ENCODE measurements at places on chromosomes 3 and 15. TPM values are rescaled to one million over a fixed set of nuclear protein-coding genes. Genes with fewer than 3 reads are reported as not detected.

- no peaks in the 10 kb centered on the region for H3K36me3 ChIP-seq
- H3K27me3 ChIP-seq = no peaks in the 10 kb centered on the region
- no peak for DNase-seq
- H3K4me1 ChIP-seq = no peaks in the 10 kb centered on the region
- H3K27ac ChIP-seq = no peak overlapping the region
- H3K4me3 ChIP-seq = no peak overlapping the region
Observed at GRCh38 chr3:62462104-62462762, 88.9 kb upstream of the FEZF2 start.

Gene TM2D3
- 44.3 TPM for total RNA-seq

GRCh38 chr15:85609492-85609891, 185.2 kb downstream of the KLHL25 start:
- H3K27ac ChIP-seq = no peak overlapping the region
- DNase-seq = no peak
- H3K4me1 ChIP-seq = peaks cover 26% of the 10 kb centered on the region
- H3K4me3 ChIP-seq = no peak overlapping the region

DNA sequence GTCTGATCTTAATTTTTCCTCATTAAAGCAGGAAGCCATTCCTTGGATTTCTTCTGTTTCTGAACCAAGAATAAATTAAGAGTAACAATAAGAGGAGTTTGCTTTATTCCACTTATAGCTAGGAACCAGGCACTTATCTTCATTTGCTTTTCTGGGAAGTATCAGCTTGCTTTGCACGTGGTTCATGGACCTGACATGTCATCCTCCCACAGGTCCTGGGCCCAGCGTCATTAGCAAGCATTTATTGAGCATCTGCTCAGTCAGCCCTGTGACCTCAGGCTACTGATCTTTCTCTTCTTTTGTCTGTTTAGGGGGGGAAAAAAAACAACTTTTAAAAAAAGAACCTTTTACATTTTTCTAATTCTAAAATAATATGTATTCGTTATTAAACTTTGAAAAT, 34.7 kb upstream of the CRTC3 start:
- no peak overlapping the region for H3K4me3 ChIP-seq
- no peaks in the 10 kb centered on the region for H3K27me3 ChIP-seq
- H3K27ac ChIP-seq = no peak overlapping the region

DNA sequence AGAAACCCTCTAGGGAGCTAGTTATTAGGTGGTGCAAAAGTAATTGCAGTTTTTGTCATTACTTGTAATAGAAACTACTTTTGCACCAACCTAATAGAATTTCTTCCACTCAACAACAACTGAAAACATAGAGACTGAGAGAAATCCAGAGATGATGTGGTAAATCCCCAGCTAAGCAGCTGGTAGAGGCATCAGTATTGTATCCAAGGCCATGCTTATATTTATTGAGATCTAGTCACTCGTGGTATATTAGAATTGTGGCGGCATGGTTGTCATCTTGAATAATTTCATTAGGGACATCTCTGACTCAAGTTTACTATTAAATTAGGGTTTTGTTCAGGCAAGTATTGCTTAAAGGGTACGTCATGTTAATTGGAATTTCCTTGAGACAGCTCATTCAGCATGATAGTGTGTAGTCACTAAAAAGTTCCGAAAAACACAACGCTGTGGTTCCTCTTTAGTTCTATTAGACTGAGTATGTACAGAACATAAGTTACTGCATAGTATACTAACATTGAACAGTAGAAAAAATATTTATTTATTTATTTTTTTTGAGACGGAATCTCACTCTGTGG, 35.3 kb downstream of the PAK2 start:
- no peak for DNase-seq
- H3K27ac ChIP-seq = no peak overlapping the region
- H3K4me3 ChIP-seq = no peak overlapping the region

DNA sequence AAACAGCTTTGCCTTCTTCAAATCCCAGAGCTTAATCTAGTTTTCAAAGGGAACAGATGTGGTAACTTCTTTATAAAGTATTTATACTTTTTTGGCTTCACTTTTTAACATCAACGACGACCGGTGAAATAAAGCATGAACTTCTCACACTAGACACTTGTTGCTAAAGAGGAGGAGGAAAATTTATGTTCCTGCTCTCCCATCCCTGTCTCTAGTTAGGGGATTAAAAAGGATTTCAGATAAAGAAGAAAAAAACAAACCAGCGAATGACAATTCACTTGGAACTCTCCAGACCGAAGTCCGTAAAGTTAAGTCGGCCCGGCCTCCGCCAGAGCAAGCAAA, 672 bp downstream of the NEDD4 start:
- peak overlapping the region; percentile 96 for H3K27ac ChIP-seq
- peaks cover 16% of the 10 kb centered on the region for H3K4me1 ChIP-seq

DNA sequence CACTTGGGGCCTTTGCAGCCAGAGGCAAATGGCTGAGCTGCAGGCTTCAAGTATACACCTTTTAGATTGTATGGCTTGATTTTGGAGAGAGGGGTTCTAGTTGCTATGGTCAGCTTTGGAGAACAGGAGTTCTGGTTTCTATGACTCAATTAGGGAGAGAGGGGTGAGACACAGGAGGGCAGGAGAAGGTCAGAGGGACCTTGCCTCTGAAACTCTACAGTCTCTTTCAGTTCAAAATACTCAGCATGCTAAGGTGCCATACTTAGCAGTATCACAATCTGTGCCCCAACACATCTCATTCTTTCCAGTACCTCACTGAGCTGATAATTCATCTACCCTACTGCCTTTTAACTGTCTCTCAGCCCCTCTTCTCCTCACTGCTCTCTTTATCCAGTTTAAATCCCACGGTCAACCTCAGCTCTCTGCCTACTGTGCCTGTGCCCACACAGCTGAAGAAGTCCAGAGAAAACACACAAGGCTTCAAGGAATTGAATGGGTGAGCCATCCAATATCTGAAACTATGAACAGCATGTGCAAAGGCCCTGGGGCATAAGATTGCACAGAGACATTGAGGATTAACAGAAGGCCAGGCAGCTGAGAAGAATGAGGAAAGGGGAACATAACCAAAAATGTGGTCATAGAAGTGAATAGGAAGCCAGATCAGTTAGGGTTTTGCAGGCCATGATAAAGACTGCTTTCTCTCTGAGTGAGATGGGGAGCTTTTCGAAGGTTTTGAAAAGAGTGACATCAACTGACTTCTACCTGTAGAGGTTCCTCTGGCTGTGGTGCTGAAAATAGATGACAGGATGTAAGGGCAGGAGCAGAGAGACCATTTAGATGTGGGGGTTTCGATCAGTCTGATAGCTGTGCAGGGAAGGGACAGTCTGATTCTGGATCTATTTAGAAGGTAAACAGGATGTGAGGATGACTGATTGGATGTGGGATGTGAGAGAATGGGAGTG, 54.5 kb upstream of the C3orf80 start:
- H3K4me1 ChIP-seq = no peaks in the 10 kb centered on the region
- no peak overlapping the region for H3K4me3 ChIP-seq
- no peaks in the 10 kb centered on the region for H3K36me3 ChIP-seq
- H3K27ac ChIP-seq = no peak overlapping the region
- DNase-seq = no peak

- H3K36me3 ChIP-seq = peaks cover 5% of the 10 kb centered on the region
- no peak overlapping the region for H3K27ac ChIP-seq
- H3K4me1 ChIP-seq = no peaks in the 10 kb centered on the region
- H3K4me3 ChIP-seq = no peak overlapping the region
- H3K27me3 ChIP-seq = no peaks in the 10 kb centered on the region
Observed at GRCh38 chr3:12508291-12508700, 24.0 kb downstream of the TSEN2 start.

Gene AADACL2
- not detected for total RNA-seq

- DNase-seq = peak; percentile 62
- no peak overlapping the region for H3K27ac ChIP-seq
- H3K4me3 ChIP-seq = no peak overlapping the region
- H3K27me3 ChIP-seq = no peaks in the 10 kb centered on the region
- peaks cover 3% of the 10 kb centered on the region for H3K4me1 ChIP-seq
Observed at GRCh38 chr3:184472723-184473428, 88.7 kb upstream of the EPHB3 start.

Gene SLTM
- total RNA-seq = 72.7 TPM

Gene SCG5
- 4.9 TPM for total RNA-seq

Gene MED12L
- 0.82 TPM for total RNA-seq

DNA sequence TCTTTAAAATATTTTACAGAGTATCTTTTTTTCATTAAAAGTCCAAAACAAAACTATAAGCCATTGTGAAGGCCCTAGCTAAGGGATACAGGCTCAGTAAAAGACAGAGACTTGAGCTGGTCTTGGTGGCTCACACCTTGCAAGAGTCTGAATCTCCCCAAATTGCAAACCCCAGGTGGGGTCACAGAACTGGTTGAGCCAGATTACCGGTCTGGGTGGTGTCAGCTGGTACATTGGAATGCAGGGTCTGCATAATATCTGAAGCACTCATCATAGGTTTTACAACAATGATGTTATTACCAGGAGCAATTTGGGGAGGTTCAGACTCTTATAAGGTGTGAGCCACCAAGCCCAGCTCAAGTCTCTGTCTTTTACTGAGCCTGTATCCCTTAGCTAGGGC, 201.2 kb upstream of the ARPP21 start:
- H3K27me3 ChIP-seq = no peaks in the 10 kb centered on the region
- no peak overlapping the region for H3K27ac ChIP-seq
- H3K4me1 ChIP-seq = no peaks in the 10 kb centered on the region
- DNase-seq = no peak

Gene PLSCR5
- not detected for total RNA-seq

GRCh38 chr15:70474471-70475406, 288.6 kb downstream of the UACA start:
- H3K27me3 ChIP-seq = peaks cover 2% of the 10 kb centered on the region
- no peak overlapping the region for H3K4me3 ChIP-seq
- DNase-seq = peak; percentile 41
- no peak overlapping the region for H3K27ac ChIP-seq
- H3K36me3 ChIP-seq = no peaks in the 10 kb centered on the region

DNA sequence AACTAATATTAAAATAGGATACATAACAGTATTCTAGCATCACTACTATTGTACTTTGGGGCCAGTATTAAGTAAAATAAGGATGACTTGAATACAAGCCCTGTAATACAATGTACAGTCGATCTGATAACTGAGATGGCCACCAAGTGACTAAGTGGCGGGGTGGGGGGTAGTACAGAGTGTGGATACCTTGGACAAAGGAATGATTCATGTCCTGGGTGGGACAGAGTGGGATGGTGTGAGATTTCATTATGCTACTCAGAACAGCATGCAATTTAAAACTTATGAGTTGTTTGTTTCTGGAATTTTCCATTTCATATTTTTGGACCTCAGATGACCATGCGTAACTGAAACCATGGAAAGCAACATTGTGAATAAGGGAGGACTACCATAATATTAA, 46.0 kb downstream of the SLC7A14 start:
- H3K4me3 ChIP-seq = no peak overlapping the region
- DNase-seq = no peak
- no peaks in the 10 kb centered on the region for H3K27me3 ChIP-seq
- no peaks in the 10 kb centered on the region for H3K36me3 ChIP-seq
- no peak overlapping the region for H3K27ac ChIP-seq

DNA sequence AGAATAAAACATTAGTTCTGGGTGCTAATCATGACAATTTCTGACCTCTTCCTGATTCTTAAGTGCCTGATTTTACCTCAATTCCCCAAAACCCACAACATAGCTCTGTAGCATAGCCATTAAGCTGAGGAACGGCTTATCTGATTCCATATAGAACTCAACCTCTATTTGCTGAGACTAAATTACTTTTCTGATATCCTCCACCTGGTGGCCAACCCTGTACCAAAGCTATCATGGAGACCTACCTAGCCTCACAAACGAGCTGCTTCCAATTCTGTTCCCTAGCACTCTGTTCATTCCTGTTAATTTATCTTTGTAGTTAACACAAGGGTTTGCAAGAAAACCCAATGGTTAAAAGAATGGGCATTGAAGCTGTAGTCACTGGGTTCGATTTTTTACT, 245.2 kb downstream of the PLOD2 start:
- no peak for DNase-seq
- no peaks in the 10 kb centered on the region for H3K4me1 ChIP-seq
- no peaks in the 10 kb centered on the region for H3K27me3 ChIP-seq
- H3K36me3 ChIP-seq = no peaks in the 10 kb centered on the region
- H3K27ac ChIP-seq = no peak overlapping the region

DNA sequence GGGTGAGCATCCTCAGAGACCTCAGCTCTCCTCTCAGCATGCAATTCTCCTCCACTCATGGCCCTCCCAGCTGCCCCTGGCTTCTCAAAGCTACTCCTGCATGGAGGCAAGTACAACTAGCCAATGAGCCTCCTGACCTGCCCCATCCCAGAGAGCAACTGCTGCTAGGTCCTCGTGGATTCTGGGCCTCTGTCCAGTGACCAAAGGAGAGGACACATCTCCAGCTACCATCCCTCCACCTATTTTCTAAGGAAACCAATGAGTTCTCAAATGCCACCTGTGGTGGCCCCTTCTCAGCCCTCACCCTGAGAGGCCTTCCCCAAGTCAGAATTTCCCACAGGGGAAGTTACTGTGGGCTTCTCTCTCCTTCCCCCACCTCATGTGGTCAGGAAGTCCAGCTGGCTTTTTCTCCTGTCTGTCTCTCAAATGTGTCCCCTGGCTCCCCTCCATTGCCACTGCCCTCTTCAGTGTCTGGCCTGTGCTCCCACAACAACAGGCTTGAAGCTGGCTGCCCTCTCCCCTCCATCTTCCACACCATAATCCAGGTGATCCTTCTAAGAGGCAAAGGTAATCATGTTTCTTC, 43.0 kb downstream of the LIPC start:
- no peaks in the 10 kb centered on the region for H3K36me3 ChIP-seq
- no peak overlapping the region for H3K4me3 ChIP-seq
- no peak for DNase-seq
- H3K4me1 ChIP-seq = peaks cover 25% of the 10 kb centered on the region
- no peaks in the 10 kb centered on the region for H3K27me3 ChIP-seq

Gene TMCO5A
- not detected for total RNA-seq

DNA sequence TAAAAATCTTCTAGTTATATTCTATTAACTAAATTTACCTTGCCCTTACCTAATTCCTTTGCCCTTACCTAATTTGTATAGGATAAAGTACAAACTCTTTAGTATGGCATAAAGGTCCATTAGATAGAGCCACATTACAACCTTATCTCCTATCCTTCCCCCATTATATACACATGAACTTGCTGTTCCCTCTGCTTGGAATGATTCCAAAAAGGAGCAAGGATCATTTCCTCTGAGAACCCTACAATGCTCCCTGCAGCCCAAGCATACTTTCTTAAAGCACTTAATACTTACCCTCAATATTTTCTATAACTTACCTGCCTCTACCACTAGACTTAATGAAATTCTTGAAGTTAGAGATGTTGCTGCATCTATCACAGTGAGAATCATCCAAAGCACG, 118.9 kb upstream of the CCDC54 start:
- no peak overlapping the region for H3K4me3 ChIP-seq
- no peak overlapping the region for H3K27ac ChIP-seq
- no peaks in the 10 kb centered on the region for H3K27me3 ChIP-seq
- no peaks in the 10 kb centered on the region for H3K36me3 ChIP-seq
- peaks cover 24% of the 10 kb centered on the region for H3K4me1 ChIP-seq
